ENCODE measurements at places on chromosomes 1 and 21.

DNA sequence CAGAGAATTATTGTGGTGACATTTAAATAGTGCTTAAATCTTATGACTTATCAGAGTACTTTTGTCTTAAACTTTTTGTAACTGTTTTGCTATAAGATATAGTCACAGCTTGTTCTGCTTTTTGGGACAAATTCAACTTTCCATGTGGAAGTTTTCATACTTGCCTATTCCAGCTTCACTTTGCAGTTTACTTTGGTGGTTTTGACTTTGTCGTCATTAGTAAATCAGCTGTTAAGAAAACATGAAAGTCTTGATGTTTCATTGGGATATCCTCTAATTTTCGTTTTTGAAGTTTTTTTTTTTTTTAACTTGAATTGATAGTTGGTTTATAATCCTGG is 31.3 kb downstream of the SDCCAG8 start:
- DNase-seq, result no peak

DNA sequence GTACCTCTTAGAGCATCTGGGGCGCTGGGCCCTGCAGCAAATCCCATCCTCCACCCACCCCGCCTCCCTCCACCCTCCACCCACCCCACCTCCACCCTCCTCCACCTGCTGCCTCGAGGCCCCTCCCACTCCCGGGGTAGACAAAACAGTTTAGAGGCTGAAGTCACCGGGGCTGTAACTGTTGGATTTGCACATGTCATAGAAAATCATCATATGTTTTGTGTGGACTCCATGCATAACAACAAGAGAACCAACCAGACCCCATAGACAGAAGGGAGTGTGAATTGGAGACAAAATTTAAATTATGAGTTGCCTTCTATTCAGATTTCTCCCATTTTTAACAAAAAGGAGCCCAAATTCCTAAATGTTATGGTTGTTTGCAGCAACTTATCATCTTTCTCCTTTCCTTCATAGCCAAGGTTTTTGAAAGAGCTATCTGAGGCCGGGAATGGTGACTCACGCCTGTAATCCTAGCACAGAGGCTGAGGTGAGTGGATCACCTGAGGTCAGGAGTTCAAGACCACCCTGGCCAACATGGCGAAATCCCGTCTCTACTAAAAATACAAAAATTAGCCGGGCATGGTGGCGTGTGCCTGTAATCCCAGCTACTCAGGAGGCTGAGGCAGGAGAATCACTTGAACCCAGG is 28.2 kb upstream of the LGALS8 start:
- DNase-seq, result no peak

GRCh38 chr21:42062236-42063022 is 8.7 kb upstream of the UMODL1 start:
- DNase-seq, result peak; percentile 87

- DNase-seq, result no peak
Measured at GRCh38 chr1:181503171-181503810, 20.0 kb downstream of the CACNA1E start.

- no peak for DNase-seq
Measured at GRCh38 chr1:6188466-6188865, 8.3 kb upstream of the CHD5 start.

DNA sequence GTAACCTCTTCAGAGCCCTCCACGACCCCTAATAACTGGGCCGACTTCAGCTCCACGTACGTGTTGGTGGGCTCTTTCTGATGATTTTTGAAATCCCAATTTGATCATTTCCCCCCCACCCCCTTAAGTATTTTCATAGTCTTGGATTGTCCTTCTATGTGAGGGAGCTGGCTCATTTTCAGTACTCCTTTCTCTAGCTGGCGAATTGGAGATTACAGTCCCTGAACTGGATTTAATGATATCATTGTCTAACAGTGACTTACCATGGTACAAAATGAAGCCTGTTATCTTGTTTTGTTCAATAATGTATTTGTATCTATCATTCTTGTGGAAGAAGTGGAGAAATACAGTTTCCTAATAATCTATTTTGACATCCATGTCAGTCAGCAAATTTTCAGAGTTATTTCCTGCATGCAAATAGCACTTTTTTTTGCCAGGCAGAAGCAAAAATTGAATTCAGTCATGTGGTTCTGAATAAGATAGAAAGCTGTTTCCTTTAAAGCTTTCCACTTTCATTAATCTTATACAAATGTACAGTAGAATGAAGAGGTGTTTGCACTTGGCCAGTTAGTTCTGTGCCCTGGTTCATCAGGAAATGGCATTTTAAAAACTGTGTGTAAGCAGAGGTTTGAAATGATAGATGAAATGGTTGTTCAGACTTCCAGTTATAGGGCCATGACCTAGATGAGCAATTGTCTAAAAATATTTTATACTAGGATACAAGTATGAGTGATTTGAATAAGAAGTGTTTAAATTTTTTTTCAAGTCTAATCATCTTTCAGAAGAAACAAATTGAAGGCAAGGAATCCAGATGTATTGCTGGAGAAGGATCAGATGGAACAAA is 104.2 kb downstream of the ATP5PO start:
- DNase-seq, result no peak

- DNase-seq, result no peak
Measured at GRCh38 chr1:94819238-94819944, 766 bp upstream of the SLC44A3 start.

GRCh38 chr21:41638201-41638790 is 128.6 kb downstream of the RIPK4 start:
- no peak for DNase-seq

DNA sequence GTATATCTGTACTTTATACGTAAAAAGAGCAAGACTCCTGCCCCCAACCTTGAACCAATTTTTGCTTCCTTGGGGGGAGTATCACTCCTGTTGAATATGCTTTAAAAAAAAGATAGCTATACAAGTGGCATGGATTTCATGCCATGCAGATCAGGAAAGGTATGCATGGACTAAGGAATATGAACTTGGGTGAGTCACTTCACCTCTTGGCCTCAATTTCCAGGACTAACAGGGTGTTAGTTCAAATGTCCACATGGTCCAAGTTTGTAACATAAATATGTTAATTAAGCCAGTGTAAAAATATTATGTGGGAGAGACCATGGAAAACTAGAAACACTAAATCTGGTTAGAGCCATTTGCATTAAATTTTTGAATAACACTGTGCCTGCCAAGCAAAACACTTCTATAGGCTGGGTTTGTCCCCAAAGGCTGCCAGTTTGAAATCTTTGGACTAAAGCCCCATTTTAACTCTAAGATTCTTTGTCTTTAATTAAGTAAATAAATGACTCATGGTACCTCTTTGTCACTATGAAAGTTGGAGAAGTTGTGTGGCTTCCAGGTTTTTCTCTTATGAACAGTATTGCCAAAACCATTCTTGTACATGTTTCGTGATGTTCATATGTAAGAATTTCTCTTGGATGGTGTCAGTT is 33.1 kb downstream of the FAM177B start:
- DNase-seq, result no peak

DNA sequence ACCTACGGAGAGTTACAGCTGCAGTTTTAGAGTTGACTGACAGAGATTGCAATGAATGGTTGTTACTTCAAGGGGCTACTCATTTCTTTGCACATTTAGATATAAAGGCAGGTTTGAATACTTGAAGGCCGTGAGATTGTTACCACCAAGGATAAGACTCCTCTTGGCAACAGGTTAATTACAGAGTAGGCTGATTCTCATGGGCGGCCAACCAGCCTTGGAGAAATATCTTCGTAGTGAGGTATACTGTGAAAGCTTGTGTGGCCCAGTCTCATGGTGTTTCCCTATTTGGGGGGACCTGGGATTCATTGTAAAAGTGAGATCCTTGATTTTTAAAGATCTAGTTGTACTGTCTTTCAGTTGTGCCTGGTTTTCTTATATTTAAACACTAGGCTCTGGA is 103.2 kb upstream of the OLFM3 start:
- no peak for DNase-seq

GRCh38 chr1:32877211-32878110 is 6.7 kb upstream of the FNDC5 start:
- no peak for DNase-seq

DNA sequence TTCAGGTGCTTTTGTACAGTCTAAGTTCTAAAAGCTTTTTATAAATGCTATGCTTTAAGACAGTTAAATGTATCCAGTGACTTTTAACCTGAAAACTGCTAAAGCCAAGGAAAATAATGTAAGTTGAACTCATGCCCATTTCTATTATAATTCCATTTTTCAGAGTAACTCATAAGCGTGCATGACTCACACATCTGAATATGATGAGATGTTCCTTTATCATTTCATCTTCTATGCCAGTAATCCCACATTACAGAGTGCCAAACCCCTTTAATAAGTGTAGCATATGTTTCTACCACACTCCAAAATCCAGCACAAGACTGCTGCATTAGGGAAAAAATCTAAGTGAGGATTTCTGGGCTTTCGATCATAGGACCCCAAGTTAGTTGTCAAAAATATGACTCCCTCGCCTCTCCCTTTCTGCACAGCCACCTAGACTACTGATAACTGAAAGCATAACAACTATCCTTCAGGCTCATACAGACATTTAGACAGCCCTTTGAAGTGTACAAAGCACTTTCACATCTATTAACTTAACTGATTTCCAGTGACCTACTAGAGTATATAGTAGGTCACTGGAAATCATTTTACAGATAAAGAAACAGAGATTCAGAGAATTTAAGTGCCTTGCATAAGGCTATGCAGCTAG is 45.3 kb downstream of the JAK1 start:
- DNase-seq, result no peak

- no peak for DNase-seq
Measured at GRCh38 chr21:44059710-44060109, 47.5 kb upstream of the PWP2 start.

DNA sequence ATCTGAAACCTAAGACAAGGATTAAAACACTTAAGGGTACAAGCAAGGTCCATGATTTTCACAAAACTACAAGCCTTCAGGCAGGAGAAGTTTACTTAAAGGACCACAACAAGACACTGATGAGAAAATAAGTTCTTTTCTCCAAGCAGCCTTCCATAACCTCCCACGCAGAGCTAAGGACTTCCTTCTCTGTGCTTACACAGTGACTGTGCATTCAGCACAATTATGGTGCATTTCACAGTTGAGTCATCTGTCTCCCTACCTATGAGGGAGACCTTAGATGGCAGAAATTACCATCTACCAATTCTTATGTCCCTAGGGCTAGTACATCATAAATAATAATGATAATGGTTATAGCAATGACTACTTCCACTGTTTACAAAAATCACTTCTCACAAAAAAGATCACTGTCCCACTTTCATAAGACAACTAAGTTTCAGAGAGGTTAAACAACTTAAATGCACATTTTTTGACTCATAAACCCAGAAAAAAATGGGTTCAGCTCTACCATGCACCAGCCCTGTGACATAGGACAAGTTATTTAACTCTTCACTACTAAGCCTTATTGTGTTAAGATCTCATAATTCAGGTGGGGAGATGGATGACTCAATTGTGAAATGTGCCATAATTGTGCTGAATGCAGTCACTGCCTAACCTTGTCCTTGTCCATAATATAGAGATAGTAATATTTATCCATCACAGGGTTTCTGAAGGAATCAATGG is 45.3 kb downstream of the TARBP1 start:
- DNase-seq, result no peak

DNA sequence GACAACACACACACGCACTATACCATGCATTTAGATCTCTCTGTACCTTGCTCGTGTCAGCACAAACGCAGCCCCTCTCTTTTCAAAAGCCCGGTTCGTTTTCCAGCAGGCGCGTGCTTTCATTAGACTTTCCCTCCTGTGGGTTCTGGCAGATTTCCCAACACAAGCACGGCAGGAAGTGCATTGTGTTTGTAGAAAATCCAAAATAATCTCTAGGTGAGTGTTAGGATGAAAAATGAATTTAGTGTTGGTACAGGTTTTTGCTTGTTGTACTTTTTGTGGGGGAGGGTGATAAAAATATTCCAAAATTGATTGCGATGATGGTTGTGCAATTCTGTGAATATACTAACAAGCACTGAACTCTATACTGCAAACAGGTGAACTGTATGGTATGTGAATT is 54.1 kb upstream of the POFUT2 start:
- no peak for DNase-seq

DNA sequence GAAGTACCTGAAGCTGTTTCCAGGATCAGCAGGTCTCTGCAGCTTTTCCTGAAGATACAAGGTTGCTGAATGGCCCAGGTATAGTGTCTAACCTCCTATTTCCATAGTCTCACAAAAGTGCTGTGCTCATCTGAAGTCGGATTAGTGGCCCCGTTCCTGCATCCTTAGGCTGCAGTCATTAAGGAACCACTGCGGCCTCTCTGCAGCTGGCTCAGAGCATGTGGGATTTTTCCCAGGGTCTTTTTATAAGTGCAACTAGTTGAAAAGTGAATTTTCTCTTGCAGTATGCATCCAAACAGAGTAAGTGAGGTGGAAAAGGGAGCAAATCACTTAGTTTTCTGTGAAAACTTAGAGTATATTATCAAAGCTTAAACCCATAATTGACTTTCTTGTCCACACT is 565.3 kb upstream of the NEGR1 start:
- DNase-seq, result no peak

GRCh38 chr1:211713231-211713630 is 37.8 kb upstream of the NEK2 start:
- DNase-seq, result no peak

Measured in CD4-positive, alpha-beta T cell treated with Interleukin-15 for 4 hours (primary cell).